ENCODE measurements at places on chromosomes 13 and 19.
A peak's percentile ranks its signal among the peaks of the same experiment; 100 is the strongest.

DNA sequence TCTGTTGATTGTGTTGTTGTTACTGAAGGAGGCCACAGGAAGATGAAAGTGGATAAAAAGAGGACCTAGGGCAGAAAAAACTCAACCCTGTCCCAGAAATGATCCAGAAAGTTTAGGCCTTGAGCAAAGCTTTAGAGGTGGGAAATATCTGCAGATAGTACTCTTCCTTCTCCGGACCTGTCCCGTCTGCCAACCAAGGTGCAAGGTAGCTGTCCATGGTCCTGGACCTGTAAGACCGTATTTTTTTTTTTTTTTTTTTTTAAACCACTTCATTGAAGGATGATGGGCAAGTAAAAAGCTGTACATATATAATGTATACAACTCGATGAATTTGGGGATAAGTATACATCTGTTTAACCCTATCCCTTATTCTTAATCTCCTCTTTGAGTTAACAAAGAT is 225.9 kb downstream of the OLFM4 start:
- DNase-seq: no peak

- no peak for DNase-seq
Measured at GRCh38 chr13:105087945-105088344, 1447.5 kb downstream of the EFNB2 start.

DNA sequence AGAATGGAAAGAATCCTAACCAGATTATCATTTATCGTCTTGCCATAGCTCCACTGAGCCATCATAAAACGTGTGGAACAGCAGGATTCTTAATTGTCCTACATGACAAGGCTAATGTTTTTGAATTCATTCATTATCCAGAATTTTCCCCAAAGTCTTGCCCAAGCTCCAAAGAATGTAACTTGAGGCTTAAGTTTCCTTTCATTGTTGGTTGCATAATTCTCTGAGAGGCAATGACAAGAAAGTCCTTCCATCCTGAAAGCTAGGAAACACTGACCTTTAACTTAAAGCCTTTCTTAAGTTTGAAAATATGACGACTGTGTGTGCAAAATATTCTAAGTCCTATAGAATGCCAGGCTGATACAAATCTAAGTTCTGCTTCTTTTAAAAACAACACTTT is 546.1 kb downstream of the SUCLA2 start:
- no peak for DNase-seq

- no peak for DNase-seq
Measured at GRCh38 chr13:51156648-51157047, 45.6 kb upstream of the C13orf42 start.

GRCh38 chr19:45643024-45643926 is 4.1 kb upstream of the EML2 start:
- DNase-seq: peak; percentile 92

- peak; percentile 32 for DNase-seq
Measured at GRCh38 chr19:10143681-10144080, 24.0 kb upstream of the EIF3G start.

GRCh38 chr13:106056851-106057250 is 478.6 kb downstream of the EFNB2 start:
- no peak for DNase-seq

- peak; percentile 70 for DNase-seq
Measured at GRCh38 chr19:2261438-2262172, 5.4 kb upstream of the JSRP1 start.

DNA sequence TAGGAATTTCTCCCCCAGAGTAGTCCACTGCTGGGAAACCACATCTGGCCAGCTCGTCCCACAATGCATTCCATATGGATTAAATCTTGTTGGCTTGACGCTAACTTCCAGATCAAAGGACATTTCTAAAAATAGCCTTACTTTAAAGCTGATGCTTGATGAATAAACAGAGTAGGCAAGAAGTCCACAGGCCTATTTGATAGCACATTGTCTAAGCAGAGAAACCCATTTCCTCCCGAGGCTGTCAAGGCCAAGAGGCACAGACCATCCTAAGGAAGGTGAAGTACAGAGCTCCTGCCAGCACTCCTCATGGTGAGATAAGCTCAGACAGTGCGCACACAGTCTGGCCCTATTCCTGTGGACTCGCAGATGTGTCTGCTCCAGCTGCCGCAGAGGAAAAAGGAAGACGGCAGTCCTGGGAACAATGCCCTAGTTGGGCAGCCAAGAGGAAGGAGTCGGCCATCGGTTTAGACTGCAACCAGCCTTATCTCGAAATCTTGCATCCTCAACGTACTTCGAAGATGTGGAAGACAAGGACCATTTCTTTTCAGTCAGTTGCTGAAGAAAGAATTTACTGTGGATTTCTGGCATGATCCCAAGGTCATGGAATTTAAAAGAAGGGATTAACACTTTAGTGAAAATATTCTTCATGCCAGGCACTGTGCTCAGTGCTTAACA is 156.8 kb downstream of the RGCC start:
- no peak for DNase-seq

GRCh38 chr13:36130193-36130551 is 1.0 kb downstream of the DCLK1 start:
- no peak for DNase-seq

DNA sequence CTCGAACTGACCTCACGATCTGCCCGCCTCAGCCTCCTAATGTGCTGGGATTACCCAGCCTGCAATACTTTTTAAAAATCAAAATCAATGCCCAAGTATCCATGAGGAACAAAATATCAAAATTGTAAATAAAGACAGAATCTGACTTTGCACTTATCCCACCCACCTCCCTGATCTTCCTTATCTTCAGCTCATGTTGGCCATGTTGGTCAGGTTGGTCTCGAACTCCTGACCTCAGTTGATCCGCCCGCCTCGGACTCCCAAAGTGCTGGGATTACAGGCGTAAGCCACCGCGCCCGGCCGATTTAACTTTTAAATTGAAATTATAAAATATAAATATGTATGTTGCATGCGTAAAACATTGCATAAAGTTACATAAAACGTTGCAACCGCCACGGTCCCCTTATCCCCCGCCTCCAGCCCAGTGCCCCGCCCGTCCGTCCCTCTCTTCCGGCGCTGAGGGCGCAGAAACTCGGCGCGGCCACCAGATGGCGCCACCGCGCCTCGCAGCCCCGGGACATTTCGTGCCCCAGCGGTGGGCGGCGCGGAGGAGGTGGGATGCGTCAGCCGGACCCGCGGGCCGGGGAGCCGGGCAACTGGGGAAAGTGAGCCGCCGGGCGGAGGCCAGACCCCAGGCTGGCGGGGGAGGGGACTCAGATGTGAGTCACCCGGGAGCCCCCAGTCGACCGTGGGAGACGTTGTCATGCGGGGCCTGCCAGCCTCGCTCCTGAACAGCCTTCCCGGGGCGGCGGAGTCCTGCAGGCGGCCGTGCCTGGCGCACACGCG is 1.5 kb upstream of the GADD45B start:
- peak; percentile 88 for DNase-seq

DNA sequence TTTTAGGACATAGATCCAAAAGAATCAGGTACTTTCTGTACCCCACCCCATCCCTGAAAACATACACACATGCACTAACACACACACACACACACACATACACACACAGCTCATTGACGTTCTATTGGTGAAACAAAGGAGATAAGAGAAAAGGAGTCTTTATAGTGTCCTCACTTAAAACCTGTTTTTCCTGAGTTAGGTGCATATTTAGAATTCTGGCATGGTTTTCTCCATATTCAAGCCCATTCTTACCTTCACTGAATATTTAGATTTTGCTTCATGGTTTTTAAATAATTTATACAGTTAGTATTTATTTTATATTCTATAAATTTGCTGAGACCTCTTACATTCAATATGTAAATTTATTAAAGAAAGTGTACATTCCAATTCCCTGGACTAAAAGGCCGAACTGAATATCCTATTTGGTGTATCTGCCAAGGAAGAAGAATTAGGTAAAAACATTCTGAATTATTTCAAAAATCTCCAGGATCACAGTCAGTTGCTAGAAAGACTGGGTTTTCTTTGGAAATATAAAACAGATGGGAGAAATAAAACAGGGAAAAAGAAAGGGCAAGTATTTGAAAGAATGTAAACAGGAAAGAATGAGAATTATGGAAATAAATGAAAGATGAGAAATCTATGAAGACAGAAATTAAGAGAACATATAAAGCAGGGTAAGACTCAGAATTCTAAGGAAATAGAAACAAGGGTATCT is 556.2 kb downstream of the KCTD12 start:
- DNase-seq: no peak

- DNase-seq: no peak
Measured at GRCh38 chr13:73631411-73631810, 502.8 kb downstream of the KLF12 start.

DNA sequence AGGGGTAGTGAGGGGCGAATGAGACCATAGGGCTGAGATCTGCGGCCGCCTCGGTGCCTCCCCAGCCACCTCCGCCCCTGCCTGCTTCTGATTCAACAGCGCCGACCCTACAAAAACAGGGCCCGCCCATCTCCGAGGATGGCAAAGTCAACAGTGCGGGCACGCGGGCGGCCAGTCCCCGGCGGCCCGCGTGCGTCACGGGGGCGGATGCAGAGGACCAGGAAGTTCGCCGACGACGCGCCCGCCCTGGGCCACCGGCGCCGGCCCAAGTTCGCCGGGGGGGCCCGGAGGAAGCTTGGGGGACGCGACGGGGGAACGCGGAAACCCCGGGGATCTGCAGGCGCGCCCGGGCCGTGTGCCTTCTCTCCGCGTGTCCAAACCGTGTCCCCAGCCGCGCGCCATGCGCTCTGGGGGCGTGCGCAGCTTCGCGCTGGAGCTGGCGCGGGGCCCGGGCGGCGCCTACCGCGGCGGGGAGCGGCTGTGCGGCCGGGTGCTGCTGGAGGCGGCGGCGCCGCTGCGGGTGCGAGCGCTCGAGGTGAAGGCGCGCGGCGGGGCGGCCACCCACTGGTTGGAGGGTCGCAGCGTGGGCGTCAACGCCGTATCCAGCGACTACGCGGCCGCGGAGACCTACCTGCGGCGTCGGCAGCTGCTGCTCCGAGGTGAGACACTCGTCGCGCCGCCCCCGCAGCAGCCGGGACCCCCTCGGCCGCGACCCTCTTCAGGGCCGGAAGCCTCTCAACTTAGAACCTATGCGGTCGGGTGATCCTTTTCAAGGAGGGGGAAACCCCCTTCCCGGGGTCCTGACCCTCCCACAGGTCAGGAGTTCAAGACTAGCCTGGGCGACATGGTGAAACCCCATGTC is 6.8 kb upstream of the ARRDC2 start:
- DNase-seq: peak; percentile 98

DNA sequence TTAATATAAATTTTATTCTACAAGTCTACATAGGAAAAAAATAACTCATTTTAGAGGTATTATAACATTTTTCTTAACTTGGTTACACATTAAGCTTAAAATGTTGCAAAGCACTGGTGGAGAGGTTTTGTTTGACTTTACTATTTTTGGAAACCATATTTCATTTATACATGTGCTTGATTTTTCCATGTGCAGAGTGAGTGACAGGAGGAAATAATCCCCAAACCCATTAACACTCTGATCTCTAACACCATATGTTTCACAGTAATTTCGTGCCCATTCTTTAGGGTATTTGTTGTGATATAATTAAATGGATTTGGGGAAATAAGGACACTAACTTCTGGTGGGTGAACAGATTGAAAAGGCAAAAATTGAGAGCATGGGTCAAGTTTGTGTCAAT is 2124.4 kb upstream of the PCDH20 start:
- no peak for DNase-seq

- DNase-seq: no peak
Measured at GRCh38 chr13:31310786-31311185, 111.0 kb downstream of the B3GLCT start.

- DNase-seq: no peak
Measured at GRCh38 chr13:97259798-97260714, 37.9 kb downstream of the MBNL2 start.

DNA sequence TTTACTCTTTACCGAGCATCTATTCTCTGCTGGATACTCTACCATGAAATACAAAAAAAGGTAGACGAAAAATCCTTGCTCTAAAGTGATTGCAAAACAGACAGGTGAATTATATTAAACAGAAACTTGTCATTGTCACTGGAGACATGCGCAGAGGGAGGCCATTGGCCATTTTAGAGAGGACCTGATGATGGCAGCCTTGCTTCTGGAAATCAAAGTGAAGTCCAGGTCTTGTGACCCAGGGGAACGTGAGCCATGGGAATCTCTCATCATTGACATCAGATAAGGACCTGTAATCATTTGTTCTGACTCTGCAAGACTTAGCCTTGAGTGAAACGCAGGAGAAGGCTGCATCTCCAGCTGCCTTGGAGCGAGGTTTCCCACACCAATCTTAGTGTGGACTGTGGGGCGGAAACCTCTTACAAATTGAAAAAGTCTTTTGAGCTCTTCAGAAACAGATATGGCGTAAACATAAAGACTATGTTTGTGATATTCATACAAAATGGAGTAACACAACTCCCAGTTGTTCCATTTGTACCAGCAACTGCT is 16.8 kb upstream of the SLC46A3 start:
- DNase-seq: no peak

DNA sequence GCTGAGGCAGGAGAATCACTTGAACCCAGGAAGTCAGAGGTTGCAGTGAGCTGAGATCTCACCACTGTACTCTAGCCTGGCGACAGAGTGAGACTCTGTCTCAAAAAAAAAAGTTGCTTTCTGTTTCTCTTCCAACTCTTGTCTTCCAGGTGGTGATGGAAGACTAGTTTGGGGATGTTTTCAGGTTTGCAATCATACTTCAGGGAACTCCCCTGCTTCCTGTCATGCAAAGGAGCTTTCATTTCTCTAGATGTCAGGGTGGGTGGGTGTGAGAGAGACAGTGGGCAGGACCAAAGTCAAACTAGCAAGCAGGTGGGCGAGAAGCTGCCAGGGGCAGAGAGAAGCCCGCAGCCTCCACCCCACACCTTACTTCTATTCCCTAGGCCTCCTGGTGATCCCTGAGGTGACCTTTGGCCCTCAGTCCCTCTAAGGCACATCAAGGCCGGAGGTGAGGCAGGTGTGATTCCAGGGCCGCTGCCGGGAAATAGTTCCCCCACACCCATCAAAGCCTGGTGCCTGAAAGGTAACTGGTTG is 25.7 kb downstream of the CCNE1 start:
- DNase-seq: peak; percentile 67
